Fibroblast of lung (primary cell): ENCODE measurements at places on chromosomes 16 and 17. TPM values are rescaled to one million over a fixed set of nuclear protein-coding genes. Genes with fewer than 3 reads are reported as not detected.

- DNase-seq = no peak
Measured at GRCh38 chr17:8798176-8798845, 854 bp downstream of the MFSD6L start.

- no peak for DNase-seq
Measured at GRCh38 chr16:31352376-31353115, 2.4 kb upstream of the ITGAX start.

GRCh38 chr17:47982091-47982617 is 11.2 kb downstream of the CDK5RAP3 start:
- no peak for DNase-seq

GRCh38 chr17:60887614-60888028 is 210.0 kb downstream of the BCAS3 start:
- DNase-seq = no peak

GRCh38 chr17:80430446-80431245 is 15.7 kb downstream of the ENDOV start:
- no peak for DNase-seq

DNA sequence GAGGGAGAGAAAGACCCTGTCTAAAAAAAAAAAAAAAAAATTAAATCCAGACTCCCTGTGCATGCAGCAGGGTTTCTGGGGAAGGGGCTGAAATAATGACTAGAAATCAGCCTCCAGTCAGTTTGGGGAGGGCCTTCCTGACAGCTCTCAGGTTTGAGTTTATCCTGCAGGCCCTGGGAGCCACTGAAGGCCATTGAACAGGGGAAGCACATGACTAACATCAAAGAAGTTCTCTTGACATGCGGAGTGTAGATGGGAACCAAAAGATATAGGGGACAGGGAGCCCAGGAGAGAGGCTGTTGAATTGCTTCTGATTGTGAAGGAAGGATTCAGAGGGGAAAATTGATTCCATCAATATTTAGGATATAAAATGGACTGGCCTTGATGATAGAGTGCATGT is 2.8 kb upstream of the RABEP2 start:
- no peak for DNase-seq

DNA sequence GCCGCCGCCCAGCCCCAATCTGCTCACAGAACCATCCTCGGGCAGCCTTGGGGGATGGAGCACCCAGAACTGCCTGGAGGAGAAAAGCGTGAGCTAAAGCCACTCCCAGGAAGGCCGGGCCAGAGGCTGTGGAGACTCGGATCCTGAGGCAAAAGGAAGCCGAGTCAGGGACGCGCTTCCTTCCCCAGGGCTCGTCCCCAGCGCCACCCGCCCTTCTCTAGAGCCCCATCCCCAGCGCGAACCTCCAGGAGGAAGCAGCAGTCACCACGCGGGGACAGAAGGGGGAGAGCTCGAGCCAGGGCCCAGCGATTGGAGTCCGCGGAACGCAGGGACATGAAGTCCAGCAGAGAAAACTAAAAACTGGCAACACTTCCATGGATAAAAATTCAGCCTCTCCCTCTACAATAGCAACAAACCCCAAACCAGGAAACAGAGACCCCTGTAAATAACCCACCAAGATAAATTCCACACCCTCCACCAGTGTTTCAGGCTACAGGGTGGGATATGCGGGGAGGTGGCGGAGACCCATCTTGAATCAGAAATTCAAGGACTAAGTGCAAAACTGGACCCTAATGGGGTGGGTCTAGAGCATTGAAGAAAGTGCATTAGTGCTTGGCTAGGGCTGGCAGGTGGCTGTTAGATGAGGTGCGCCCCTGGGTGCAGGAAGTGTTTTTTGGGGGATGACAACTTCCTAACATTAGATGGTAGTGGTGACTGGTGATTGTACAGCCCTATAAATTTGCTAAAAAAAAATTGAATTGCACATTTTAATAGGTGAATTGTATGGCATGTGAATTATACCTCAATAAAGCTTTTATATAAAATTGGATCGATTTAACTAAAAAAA is 116.1 kb upstream of the METRNL start:
- DNase-seq = peak; percentile 62

DNA sequence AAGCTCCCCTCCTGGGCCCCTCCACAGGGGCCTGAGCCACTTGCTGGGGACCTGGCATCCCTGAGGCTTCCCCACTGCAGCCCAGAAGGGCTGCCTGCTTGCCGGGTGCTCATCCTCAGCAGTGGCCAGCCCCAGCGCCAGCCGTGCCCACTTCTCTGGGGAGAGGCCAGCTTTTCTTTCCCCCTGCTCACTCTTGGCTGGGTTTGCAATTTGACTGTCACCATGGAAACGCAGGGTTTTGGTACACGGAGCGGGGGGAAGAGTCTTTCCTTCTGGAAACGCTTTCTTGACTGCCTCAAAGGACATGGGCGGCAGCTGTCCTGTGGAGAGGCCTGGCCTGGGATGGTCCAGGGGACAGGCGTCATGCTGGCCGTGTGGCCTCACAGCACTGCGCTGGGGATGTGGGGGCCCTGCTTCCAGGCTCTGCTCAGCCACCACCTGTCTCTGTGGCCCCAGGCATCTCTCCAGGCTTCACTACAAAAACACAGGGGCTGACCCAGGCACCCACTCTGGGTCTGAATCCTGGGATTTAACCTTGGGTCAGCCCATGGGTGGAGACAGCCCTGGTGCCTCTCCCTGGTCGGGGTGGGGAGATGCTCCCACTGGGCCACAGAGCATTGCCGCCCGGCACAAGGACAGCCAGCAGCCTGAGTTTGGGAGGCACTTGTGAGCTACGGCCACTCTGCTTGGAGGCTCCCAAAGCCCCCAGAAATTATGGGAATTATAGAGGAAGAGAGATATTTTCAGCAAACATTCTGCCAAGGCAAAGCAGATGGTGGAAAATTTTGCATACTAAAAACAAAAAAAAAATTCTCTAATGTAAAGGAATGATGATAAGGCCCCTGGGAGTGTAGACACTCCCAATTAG is 45.9 kb upstream of the DOC2B start:
- DNase-seq = no peak

GRCh38 chr17:55734128-55734781 is 11.6 kb upstream of the TMEM100 start:
- DNase-seq = no peak

- DNase-seq = no peak
Measured at GRCh38 chr16:67807148-67807682, 526 bp downstream of the TSNAXIP1 start.

- no peak for DNase-seq
Measured at GRCh38 chr17:885971-886571, 93.5 kb downstream of the NXN start.

- peak; percentile 32 for DNase-seq
Measured at GRCh38 chr17:37828651-37829124, 83.8 kb upstream of the HNF1B start.

Gene KRT12
- polyA plus RNA-seq = not detected in 2 replicates

Gene TMEM238L
- not detected in 2 replicates for polyA plus RNA-seq

Gene SCN4A
- not detected in 2 replicates for polyA plus RNA-seq

Gene HS3ST2
- not detected in 2 replicates for polyA plus RNA-seq

Gene RAC3
- 4.3 and 4.7 TPM in 2 replicates for polyA plus RNA-seq
